ENCODE measurements at places on chromosomes 3 and 15.

GRCh38 chr3:99439892-99440291 lies 198.5 kb upstream of the COL8A1 start:
- H3K27ac ChIP-seq, result no peak overlapping the region
- no peaks in the 10 kb centered on the region for H3K4me1 ChIP-seq
- no peaks in the 10 kb centered on the region for H3K36me3 ChIP-seq
- H3K4me3 ChIP-seq, result no peak overlapping the region
- H3K27me3 ChIP-seq, result no peaks in the 10 kb centered on the region

DNA sequence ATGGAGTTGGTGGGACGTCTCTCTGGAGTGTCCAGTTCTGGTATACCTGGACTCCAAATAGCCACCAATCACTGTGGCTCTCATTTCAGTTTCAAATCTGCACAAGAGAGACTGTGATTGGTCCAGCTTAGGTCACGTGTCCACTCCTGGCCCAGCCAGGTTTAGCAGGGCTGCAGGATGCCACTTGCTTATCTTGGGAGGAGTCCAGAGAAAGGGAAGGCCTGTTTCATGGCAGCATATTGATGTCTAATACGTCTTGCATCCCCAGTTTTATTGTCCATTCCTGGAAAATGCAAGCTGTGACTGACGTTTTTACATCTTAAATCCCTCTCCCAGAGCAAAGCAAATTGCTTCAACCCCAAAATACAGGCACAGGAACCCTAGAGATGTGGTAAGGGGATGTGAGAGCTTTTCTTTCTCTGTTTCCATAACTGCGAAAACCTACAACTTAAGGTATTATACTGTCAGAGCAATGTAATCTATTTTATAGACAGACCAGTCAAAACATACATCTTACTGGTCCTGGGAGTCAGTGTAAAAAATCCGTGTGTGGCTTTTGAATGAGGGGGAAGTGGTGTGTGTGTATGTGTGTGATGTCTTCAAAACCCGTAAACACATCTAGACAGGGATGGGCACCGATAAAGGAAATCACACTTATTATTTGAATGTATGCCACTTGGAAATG lies 274.4 kb downstream of the TLE3 start:
- H3K4me1 ChIP-seq, result no peaks in the 10 kb centered on the region
- no peaks in the 10 kb centered on the region for H3K36me3 ChIP-seq
- no peaks in the 10 kb centered on the region for H3K27me3 ChIP-seq
- no peak overlapping the region for H3K4me3 ChIP-seq
- no peak for DNase-seq
- H3K27ac ChIP-seq, result no peak overlapping the region

DNA sequence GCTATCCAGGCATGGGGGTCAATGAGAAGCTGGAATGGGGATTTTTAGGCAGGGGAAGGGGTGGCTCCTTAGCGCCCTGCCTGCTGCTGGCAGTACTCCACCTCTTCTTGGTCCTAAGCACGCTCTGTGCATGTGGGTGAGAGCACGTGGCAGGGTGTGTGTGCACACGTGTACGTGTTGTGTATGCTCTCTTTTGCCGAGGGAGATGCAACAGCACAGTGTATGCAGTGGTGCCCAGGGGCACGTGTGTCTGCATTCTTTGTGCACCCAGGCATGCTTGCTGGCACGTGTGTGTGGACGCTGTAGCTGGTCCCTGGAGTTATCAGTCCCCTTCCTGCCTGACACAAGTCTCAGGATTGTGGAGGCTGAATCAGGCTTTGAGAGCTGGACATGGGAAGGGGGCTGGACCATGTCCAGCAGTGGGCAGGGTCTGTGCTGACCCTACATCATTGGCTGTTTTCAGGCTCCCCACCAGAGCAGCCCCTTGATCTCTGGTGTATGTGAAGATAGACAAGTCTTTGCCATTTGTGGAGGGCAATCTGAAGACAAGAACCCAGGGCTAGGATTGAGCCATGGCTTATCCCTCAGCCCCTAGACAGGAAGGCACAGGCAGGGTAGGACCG lies 1.9 kb upstream of the CAMKV start:
- H3K4me3 ChIP-seq, result no peak overlapping the region
- no peak for DNase-seq
- H3K27me3 ChIP-seq, result peaks cover 45% of the 10 kb centered on the region
- peaks cover 9% of the 10 kb centered on the region for H3K4me1 ChIP-seq
- no peaks in the 10 kb centered on the region for H3K36me3 ChIP-seq

DNA sequence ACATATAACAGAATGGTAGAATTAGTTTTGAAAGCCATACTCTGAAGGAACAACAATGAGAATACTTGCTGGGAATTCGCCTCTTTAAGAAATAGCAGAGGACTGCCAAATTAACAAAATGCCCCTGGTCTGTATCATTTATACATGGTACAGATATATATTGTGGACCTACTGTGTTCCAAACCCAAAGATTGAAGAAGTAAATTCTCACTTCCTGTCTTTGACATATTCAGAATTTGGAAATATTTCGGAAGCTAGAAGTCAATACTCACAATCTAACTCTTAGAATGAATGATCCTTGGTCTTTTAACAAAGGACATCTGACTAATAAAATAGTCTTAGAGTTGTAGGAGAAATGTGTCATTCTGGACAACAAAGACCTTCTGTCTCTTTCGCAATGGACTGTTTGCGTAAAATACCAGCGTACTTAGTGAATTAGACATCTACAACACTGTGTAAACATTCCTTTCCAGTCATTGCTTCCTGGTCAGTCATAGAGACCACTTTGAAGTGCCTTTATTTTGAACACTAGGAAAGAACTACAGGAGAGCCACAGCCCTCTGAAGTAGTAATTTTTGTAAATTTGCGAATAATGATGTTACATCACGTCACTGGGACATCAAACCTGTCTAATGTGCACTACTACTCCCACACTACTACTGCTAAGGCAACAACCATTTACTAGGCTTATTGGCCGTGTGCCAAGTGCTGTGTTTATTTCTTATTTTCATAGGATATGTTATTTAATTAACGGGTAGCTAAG lies 68.0 kb downstream of the CHL1 start:
- no peaks in the 10 kb centered on the region for H3K27me3 ChIP-seq
- H3K27ac ChIP-seq, result no peak overlapping the region
- no peaks in the 10 kb centered on the region for H3K4me1 ChIP-seq
- no peak overlapping the region for H3K4me3 ChIP-seq
- no peaks in the 10 kb centered on the region for H3K36me3 ChIP-seq
- no peak for DNase-seq

- no peaks in the 10 kb centered on the region for H3K4me1 ChIP-seq
- H3K4me3 ChIP-seq, result no peak overlapping the region
- DNase-seq, result no peak
- H3K27ac ChIP-seq, result no peak overlapping the region
- no peaks in the 10 kb centered on the region for H3K36me3 ChIP-seq
Measured at GRCh38 chr15:74263466-74263865, 27.3 kb downstream of the CCDC33 start.

DNA sequence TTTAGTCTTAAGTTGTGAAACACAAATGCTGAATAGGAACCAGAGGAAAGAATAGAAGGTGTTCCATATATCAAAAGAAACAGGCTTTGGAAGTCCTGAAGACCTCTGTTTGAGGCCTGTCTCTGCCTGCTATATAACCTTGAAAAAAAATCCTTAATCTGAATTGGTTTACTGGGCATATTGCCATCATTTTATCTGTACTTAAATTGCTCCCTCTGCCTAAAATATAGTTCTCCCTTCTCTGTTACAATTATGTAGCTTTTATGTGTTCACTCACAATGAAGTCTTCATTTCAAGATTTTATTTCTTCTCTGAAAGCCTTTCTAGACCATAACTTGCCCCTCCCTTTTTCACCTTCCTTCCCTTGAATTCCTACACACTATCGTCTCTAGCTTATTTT lies 21.2 kb downstream of the ARL13B start:
- H3K36me3 ChIP-seq, result no peaks in the 10 kb centered on the region
- H3K4me3 ChIP-seq, result no peak overlapping the region
- no peak for DNase-seq
- H3K27me3 ChIP-seq, result no peaks in the 10 kb centered on the region
- no peaks in the 10 kb centered on the region for H3K4me1 ChIP-seq

GRCh38 chr3:114941626-114942309 lies 205.3 kb downstream of the ZBTB20 start:
- no peaks in the 10 kb centered on the region for H3K36me3 ChIP-seq
- H3K27ac ChIP-seq, result no peak overlapping the region
- H3K4me3 ChIP-seq, result no peak overlapping the region
- H3K27me3 ChIP-seq, result no peaks in the 10 kb centered on the region
- no peak for DNase-seq

- H3K4me3 ChIP-seq, result no peak overlapping the region
- no peaks in the 10 kb centered on the region for H3K27me3 ChIP-seq
- no peak overlapping the region for H3K27ac ChIP-seq
- no peaks in the 10 kb centered on the region for H3K36me3 ChIP-seq
Measured at GRCh38 chr3:58041182-58041825, 33.1 kb downstream of the FLNB start.

- DNase-seq, result no peak
- no peaks in the 10 kb centered on the region for H3K36me3 ChIP-seq
- H3K27ac ChIP-seq, result no peak overlapping the region
- H3K4me1 ChIP-seq, result no peaks in the 10 kb centered on the region
Measured at GRCh38 chr3:114435386-114436115, 141.7 kb downstream of the TIGIT start.

- H3K4me1 ChIP-seq, result no peaks in the 10 kb centered on the region
- H3K4me3 ChIP-seq, result no peak overlapping the region
- no peak for DNase-seq
- no peaks in the 10 kb centered on the region for H3K36me3 ChIP-seq
- no peak overlapping the region for H3K27ac ChIP-seq
Measured at GRCh38 chr3:37641556-37641955, 220.1 kb upstream of the CTDSPL start.

GRCh38 chr3:70621451-70621850 lies 309.0 kb upstream of the MDFIC2 start:
- DNase-seq, result no peak
- no peaks in the 10 kb centered on the region for H3K27me3 ChIP-seq
- H3K36me3 ChIP-seq, result no peaks in the 10 kb centered on the region
- H3K4me1 ChIP-seq, result no peaks in the 10 kb centered on the region
- no peak overlapping the region for H3K27ac ChIP-seq
- no peak overlapping the region for H3K4me3 ChIP-seq

GRCh38 chr3:40992023-40992422 lies 207.3 kb upstream of the CTNNB1 start:
- DNase-seq, result no peak
- H3K4me3 ChIP-seq, result no peak overlapping the region
- no peak overlapping the region for H3K27ac ChIP-seq

DNA sequence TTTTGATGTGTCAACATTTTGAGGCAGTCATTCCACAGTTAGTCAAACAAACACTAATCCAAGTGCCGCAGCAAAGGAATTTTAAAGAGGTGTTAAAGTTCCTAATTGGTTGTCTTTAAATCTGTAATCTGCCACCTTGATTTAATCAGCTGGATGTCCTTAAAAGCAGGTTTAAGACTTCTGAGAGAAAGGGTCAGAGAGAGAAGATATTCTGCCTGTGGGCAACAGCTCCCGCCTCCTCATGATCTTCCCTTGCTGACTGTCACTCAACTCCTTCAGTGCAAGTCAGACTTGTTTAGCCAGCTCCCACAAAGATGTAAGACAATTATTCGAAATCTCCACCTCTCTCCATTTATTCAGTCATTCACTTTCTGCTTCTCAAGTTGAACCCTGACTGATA lies 92.6 kb upstream of the MYRIP start:
- no peak overlapping the region for H3K27ac ChIP-seq
- no peak for DNase-seq

DNA sequence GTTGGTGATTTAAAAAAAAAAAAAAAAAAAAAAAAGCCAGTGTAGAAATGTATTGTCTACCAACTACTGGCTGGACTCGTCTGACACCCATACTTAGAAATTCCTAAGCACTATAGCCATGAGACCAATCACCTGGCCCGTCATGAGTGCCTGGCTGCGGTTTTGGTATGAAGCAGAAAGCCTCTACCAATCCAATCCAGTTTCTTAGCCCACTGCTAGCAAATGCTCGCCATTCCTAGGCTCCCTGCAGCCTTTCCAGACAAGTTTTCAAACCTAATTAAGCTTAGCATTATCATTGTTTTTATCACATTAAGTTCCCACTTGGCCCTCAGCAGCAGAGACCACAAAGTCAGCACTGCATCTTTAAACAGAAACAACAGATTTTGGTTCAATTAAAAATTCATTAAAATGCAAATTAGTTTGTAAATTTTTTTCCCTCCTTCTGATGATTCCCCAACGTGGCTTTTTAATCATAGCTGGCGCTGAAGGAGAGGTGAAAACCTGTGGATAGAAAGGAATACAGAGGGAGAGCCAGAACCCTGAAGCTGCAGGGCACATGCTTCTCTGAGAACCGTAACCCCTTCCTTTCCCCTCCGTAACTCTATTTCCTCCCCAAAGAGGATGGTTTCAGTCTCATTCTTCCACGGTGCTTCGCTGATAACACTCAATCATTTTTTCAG lies 32.2 kb upstream of the ST8SIA2 start:
- H3K4me1 ChIP-seq, result no peaks in the 10 kb centered on the region
- no peak overlapping the region for H3K4me3 ChIP-seq
- no peak overlapping the region for H3K27ac ChIP-seq
- no peaks in the 10 kb centered on the region for H3K36me3 ChIP-seq

DNA sequence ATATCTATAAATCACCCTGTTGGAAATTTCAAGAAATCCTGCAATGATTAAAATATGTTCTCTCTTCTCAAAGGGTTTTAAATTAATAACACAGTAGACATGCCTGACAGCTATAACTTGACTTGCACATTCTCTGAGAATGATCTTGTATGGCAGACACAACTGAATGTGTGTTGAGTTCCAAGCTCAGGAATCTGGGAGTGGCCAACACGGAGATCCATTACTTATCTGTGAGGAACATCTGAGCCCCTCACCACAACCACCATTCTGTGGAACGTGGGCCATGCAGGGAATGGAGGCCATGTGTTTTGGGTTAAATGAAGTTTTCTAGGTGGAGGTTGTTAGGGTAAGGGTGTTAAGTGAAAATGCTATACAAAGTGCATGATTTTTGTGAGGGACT lies 105.3 kb upstream of the CHMP2B start:
- H3K27ac ChIP-seq, result no peak overlapping the region
- no peaks in the 10 kb centered on the region for H3K4me1 ChIP-seq
- DNase-seq, result no peak
- H3K4me3 ChIP-seq, result no peak overlapping the region

DNA sequence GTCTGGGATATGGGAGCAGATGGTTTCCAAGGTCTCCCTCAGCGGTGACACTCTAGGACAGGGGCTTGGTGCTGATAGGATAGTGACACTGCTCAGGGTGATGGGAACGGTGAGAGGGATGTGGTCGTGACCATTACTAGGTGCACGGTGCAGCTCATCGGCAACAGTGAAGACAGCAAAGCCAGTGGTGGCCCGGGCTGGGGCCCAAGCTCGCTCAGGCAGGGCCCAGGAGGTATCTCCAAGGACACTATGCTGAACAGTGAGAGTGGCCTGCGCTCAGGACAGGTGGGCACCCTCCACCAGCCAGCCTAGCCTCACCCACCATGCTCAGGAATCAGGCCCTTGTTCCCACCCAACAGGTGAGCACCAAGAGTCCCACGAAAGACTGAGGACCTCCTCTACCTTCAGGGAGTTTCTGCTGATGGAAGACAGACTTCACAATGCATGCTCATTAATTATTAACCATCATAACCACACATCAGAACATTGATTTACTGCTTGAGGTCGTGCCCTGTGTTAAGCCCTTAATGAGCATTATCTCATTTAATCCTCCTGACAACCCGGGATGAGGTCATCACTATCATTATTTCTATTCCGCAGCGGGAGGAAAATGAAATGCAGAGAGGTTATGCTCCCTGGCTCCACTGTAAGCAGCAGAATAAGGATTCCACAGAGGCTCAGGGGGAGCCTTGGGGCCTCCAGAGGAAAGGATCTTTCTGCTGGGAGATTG lies 269.4 kb downstream of the UACA start:
- peaks cover 59% of the 10 kb centered on the region for H3K4me1 ChIP-seq
- no peaks in the 10 kb centered on the region for H3K36me3 ChIP-seq
- H3K4me3 ChIP-seq, result no peak overlapping the region
- no peak overlapping the region for H3K27ac ChIP-seq
